ENCODE measurements at places on chromosomes 2 and 18.

- DNase-seq = no peak
Measured at GRCh38 chr2:113057117-113057516, 1.9 kb upstream of the IL36RN start.

DNA sequence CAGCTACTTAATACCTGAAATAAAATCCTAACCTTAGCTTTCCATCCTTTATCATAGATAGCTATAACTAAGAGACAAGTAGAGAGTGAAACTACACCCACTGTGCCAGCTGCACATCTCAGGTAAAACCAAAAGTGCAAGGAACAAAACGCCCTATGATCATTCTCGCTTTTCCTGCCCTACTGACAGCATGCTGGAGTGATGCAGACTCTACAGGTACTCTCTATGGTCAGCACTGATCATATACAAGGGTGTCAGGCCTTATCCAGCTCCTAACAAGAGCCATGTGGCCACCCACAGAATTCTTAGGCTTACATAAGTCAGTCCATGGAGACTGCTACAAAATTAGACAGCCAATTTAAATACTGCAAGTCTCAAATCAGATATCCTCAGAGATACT lies 45.6 kb downstream of the REV1 start:
- no peak for DNase-seq

DNA sequence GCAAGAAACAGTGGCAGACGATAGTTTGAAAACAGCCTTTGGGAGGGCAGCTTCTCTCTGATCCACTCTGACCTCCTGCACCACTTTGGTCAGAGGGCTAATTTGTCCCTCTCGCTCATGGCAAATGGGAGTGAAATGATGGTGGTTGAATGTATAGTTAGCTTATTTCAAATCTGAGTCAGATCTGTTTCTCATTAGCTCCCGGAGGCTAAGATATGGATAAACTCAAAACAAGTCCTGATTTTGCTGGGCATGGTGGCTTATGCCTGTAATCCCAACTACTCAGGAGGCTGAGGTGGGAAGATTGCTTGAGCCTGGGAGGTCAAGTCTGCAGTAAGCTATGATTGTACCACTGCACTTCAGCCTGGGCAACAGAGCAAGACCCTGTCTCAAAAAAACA lies 145.0 kb downstream of the ALK start:
- no peak for DNase-seq

GRCh38 chr2:215784371-215784783 lies 229.0 kb downstream of the MREG start:
- peak; percentile 22 for DNase-seq

DNA sequence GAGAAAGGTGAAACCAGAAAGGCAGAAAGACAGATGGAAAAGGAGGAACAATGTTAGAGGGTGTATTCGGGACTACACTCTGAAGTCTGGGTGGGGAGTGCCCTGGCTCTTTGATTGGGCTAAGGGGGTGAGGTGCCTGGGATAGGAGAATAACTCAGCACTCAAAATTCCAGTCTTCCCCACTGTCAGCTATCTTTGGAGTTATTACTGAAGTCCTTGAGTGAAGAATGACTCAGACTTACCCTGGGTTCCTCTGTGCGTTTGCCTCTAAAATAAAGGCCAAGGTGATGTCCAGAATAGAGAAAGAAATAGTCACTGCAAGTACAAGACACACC lies 151.8 kb upstream of the SERPINE2 start:
- DNase-seq = no peak

DNA sequence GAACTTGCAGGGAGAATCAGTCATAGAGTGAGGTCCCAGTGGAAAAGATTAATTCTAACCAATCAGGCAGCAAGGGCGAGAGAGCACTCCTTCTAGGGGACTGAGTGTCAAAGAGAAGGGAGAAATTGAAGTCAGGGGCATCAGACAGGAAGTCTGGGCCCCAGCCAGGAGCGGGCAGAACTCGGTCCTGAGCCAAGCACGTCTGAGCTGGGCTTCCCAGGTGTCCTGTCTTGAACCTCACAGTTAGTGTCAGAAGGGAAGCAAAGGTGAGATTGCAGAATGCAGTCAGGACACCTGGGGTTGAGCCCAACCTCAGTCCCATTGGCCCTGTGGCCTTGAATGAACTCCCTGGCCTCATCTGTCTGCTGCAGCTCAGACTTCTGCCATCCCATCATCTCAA lies 220.9 kb downstream of the SMAD2 start:
- DNase-seq = no peak

DNA sequence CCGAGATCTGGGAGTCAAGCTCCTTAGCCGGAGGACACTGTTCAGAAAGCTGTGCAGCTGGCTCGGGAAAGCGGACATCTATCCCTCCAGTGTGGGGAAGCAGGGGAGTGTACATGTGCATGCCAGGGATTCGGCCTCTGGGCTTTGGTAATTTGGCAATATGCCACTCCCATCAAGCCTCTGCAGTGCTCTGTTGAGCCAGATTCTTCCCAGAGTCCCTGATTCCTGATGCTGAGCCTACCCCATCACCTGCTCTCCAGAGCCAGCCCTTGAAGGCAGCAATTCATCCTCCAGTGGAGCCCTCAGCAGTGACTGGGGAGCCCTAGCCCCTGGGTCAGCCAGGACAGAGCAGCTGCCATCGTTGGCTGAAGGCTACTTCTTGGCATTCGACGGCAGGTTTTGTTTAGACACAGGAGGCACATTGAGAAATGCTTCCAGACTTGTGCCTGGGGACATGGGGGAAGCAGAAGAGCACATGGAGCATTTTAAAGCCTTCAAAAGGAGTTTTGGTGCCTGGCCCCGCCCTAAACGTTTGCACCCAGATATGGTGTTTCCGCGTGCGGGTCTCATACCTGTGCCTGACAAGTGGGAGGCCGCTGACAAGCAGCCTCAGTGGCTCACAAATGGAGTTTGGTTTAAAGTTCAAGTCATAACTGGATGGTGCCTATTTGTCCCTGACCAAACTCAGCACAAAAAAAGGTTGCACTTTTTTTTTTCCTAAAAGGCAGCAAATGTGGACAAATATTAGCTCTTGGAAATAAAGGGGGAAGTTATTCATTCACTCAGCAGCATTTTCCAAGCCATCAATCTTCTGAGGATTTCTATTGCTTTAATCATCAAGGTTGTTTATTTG lies 272.8 kb downstream of the CYRIA start:
- DNase-seq = no peak

- DNase-seq = no peak
Measured at GRCh38 chr2:107361751-107362381, 464.8 kb upstream of the RGPD4 start.

GRCh38 chr2:37080266-37080665 lies 3.9 kb downstream of the HEATR5B start:
- no peak for DNase-seq

DNA sequence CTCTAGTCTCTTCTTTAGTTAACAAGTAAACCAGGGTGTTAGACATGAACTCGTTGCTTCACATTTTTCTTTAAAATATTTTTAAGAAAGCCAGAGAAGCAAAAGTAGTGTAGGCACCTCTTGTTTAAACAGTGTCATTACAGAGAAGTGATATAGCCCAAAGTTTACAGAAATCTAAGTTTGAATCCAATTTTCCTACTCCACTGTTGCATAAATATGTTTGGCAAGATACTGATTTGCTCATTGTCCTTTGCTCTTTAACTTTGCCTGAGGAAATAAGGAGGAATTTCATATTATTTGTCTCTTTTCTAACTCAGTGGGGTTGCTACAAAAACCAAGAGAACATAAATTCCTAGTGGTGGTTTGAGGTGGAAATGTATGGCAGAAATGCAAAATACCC lies 81.1 kb downstream of the PAX3 start:
- no peak for DNase-seq

- DNase-seq = no peak
Measured at GRCh38 chr2:227545990-227546389, 52.7 kb upstream of the SCYGR2 start.

GRCh38 chr18:72541871-72542332 lies 2.2 kb downstream of the CBLN2 start:
- DNase-seq = peak; percentile 73

DNA sequence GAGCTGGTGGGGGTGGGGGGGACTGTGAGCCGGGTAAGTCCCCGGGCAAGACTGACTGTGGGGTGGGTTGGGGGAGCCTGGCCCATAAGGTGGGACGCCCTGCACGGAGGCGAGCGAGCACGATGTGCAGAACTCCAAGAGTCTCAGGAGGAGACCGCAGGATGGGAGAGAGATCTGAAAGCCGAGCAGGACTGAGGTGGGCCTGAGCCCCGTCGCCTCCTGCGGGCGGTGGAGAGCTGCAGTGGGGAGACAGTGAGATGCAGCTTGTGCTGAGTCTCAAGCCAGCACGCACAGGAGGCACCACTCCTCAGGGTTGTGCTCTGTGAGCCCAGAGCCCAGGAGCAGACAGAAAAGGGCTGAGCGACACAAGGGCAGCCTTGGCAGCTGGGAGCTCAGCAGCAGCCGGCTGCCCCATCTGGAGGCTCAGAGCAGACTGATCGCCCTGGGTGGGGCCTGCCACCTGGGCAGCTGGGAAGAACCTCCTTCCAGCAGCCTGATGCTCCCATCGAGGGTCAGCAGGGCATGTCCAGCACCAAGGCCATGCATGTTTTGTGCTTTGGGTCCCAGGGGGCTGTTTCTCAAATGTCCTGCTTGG lies 15.9 kb downstream of the ARHGEF4 start:
- no peak for DNase-seq

- no peak for DNase-seq
Measured at GRCh38 chr18:46261799-46262198, 157.6 kb downstream of the HAUS1 start.

DNA sequence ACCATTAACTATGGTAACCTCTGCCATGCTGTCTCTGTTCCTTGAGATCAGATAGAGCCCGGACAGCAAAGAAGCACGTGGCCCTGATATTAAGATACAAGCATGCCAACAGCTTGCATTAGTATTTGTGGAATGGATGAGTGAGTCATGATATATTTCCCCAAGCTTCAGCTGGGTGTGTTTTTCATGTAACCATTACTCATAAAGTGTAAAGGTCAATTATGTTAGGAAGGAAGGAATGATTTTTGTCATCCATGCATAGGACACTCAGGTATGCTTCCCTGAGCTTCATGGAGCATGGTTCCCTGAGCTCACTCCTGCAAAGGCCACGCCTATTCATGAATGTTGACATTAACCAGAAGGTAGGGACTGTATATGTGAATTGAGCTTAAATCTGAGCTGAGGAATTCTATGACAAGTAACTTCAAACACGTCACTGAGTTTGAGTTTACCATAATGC lies 74.6 kb downstream of the ARL4C start:
- DNase-seq = no peak

DNA sequence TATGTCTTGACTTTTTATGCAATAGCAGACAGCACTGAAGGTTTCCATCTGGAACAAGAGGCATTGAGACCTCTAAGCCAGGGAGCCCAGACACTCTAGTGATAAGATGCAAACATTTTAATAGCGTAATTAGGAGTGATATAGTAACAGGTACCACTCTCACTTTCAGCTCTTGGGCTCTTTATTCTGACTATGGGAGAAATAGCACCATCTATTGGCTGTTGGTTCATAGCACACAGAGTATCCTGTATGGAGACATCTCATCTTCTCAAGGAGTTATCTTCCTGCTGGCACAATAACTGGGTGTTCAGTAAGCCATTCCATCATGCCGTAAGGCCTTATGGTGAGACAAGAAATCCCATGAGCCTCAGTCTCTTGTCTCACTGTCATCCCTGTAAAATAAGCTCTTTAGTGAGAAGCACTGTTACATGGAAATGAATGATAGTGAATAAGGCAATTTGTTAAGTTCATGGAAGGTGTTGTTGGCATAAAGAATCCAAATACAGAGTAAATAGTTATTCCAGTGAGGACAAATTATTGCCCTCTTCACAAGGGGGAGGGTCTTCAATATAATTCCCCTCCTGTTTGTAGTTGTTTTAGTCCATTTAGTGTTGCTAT lies 48.3 kb downstream of the THUMPD2 start:
- DNase-seq = peak; percentile 72

DNA sequence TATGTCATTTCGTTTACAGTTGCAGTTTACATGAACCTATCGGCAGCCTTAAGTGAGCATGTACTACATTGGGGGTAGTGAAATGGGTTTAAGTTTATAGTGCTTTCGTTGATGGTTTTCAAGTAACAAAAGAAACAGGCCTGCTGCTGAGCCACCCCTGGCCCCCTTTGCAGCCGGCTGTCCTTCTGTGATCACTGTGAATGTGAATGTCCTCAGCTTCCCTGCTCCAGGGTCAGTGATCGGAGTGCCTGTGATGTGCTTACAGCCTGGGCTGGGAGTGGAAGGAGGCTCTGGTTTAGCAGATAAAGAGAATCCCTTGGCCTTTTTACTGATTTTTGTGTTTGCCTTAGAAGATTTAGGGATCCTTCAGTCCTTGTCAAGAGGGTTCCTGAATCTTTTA lies 154.2 kb downstream of the FAM210A start:
- DNase-seq = no peak

DNA sequence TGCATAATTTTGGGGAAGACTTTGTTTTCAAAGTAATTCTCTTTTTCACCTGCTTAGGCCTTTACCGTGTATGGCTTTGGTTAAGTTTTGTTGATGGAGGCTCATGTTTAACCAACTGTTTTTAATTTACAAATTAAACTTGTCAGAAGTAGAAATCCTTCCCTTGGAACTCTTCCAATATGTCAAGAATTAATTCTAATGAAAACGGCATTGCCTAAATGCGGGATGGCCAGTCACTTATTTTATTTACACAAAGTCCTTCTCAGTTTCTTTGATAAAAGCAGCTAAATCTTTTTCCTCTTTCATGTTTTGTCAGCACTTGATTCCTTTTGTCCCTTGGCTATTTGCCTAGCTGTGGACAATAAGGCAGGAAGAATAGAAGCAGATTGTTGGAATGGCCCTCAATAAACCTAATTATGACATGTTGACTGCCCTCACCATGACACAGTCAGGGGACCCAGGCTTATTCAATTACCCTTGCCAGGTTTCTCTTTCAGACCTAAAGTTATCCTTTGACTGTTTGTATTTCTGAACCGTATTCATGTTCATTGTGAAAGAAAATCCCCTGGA lies 26.3 kb downstream of the PAX3 start:
- peak; percentile 25 for DNase-seq

DNA sequence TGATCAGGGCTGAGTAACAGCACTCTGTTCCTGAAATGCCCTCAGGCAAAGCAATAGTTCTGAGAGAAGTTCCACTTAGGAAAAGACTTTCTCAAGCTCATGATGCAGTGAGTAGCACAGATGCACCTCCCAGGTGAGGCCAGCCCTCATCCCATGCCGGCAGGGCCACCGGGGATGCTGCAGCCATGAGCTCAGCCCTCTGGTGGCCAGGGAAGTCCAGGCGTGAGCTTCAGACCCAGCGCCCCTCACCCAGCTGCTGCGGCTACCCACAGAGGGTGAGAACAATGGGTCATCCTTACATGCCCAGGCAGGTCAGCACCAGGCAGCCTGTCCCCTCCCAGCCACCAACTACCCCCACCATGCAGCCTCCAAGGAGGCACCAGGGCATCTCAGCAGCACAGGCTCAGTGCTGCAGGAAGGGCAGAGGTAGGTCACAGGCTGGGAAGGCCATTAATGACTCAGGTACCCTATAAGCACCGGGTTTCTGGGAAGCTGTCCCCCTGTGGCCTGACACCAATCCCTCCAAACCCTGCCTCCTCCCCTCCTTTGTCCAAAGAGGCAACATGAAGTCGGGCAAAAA lies 50.6 kb downstream of the TTC32 start:
- DNase-seq = no peak

- no peak for DNase-seq
Measured at GRCh38 chr2:189421644-189422043, 19.6 kb upstream of the WDR75 start.

Measured in NCI-H510A treated with DMSO at 0.1 percent for 48 hours (cell line).